LoVo (cell line): ENCODE measurements at places on chromosomes 7 and 10.

DNA sequence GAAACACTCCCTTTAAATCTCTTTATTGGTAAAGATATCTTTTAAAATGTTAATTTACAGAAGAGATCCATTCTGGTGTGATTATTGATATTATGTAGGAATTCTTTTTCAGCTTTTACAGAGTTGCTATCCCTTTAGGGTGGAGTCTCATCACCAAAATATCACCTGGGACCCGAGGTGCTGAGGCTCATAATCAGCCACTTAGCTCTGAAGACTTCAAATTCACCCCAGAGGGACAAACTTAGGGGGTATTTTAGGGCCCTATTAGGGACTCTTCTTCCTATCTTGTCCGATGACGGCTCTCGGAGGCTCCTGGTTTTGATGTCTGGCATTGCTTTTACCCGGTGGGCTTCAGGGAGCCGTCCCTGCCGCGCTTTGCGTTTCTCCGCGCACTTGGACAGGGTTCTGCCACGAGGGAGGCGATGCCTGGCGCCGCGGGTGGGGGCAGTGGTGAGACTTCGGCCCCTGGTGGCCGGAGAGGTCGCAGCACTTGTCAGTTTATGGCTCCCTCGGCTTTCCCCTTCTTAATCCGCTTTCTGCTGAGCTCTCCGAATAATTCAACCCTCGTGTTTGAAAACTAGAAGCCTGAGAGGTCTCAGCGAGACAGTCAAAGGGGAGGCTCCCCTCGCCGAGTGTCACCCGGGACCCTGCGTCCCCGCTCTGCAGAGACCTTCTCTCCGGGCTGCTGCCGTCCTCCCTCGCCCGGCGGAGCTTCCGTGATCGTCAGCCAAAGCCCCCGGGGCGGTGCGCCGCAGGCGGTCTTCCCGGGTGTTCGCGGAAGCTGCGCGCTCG is 27.8 kb downstream of the RBM20 start:
- DNase-seq = peak; percentile 82

- DNase-seq = no peak
Measured at GRCh38 chr7:98992076-98992475, 113.7 kb downstream of the TRRAP start.

DNA sequence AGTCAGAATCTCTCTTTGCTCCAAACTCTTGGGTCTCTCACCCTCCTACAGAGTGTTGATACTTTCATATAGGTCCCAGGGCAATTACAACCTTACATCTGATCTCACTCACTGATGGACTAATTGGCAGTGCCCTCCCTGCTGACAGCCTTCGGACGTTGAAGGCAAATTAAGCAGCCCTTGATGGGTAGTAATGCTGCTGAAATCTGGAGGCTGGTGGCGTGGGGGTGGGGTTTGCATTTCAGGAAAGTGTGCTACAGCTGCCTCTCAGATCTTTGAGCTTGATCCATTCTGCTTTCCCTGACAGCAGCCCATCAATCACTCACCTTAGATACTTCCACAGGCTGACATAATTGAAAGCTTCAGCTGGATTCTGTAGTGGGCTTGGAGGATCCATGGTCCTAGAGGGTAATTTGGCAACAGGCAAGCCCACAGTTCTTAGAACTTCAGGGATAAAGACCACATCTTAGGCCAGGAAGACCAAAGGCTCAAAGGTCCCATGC is 349.1 kb upstream of the PODXL start:
- DNase-seq = no peak

DNA sequence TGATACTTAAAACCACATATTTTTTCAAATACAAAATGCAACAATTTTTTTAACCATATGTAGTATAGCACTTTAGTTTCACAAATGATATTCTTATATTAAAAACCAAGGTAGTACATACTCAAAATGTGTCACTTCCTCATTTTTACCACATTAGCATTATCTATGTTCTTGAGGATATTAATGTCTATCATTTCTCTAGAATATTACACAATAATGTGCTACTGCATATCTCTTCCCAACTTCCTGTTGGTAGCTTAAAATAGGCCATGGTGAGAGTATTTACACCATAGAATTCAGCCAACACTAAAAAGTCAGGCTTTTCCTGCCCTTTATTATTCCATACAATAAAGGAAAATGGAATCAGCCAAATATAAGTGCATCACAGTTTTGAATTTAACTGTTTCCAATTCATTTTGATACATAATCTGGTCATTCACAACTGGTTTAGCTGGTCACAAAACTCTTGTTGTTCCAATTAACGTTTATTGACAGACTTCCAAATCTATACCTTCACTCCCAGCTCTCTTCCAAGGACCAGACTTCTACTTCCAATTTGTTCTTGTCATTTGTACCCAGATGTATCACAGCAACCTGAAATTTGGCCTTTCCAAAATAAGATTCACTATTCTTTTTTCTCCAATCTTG is 20.0 kb upstream of the LRRC17 start:
- no peak for DNase-seq

DNA sequence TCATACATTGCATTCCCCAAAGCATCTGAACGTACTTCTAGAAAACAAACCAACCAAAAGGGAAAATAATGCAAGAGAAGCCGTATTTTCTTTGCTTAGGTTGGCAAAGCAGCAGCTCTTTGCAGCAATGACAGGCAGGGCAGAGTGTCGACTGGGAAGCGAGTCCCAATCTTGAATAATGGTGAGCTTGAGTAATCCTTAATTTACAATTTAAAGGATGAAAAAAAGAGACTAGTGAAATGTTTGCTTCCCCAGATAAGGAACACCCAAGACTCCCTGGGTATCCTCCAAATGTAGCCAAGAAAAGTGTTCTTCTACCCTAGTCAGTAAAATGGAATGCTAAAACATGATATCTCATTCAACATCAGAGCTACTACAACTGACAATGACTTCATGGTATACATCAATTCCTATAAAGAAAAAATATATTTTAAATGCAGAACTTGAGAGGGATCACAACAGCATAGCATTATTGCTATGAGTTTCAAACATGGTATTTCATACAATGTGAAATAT is 32.0 kb downstream of the GPAM start:
- no peak for DNase-seq

DNA sequence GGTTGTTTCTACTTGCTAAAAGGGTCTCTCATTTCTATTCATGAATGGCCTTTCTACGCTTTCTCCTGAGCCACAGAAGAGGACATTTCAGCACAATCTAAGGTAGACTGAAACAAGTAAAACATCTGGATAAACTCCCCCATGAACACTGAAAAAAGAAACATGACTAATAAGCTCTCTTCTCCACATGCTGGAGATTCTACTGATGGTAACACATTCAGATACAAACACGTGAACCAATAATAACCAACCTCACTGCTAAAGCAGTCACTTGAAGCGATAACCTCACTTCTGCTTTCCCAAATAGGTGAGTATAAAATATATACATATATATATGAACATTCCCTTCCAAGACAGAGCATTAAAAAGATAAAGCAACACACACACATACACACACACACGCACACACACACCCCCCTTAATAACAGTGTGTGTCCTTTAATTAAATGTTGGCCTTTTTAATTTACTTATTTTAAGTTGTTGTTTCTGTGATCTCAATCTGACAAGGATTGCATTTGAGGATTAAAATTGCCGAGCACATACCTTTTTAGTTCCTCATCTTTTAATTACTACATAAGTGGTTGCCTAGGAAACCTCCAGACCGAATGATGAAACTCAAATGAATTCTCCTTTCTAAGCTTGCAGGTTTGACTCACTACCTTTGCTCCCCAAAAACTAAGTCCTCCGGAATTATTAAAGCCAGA is 292.4 kb upstream of the KLF14 start:
- no peak for DNase-seq

GRCh38 chr7:134707663-134708378 is 61.2 kb downstream of the BPGM start:
- DNase-seq = no peak

GRCh38 chr10:70031215-70031614 is 21.4 kb upstream of the MACROH2A2 start:
- DNase-seq = no peak

GRCh38 chr7:45919231-45919784 is 1.8 kb downstream of the IGFBP3 start:
- no peak for DNase-seq
